ENCODE measurements at places on chromosomes 5 and 9.

- no peak for DNase-seq
Measured at GRCh38 chr5:172055996-172056395, 49.6 kb upstream of the FBXW11 start.

GRCh38 chr9:35728041-35728971 lies 3.7 kb downstream of the TLN1 start:
- no peak for DNase-seq

DNA sequence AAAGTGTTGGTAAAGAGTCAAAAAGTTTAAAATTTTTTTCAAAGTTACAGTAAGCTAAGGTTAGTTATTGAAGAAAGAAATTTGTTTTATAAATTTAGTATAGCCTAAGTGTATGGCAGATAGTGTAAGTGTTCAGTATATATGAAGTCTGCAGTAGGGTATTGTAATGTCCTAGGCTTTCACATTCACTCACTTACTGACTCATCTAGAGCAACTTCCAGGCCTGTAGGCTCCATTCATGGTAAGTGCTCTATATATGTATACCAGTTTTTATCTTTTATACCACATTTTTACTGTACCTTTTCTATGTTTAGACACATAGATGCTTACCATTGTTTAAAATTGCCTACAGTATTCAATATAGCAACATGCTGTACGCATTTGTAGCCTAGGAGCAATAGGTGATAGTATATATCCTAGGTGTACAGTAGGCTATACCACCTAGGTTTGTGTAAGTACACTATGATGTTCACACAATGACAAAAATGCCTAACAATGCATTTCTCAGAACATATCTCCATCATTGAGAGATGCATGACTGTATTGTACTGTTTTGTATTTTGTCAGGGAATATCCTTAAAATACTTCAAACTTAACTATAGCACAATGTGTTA lies 38.5 kb downstream of the CYSTM1 start:
- no peak for DNase-seq

- DNase-seq: no peak
Measured at GRCh38 chr9:14158916-14159315, 155.0 kb downstream of the NFIB start.

DNA sequence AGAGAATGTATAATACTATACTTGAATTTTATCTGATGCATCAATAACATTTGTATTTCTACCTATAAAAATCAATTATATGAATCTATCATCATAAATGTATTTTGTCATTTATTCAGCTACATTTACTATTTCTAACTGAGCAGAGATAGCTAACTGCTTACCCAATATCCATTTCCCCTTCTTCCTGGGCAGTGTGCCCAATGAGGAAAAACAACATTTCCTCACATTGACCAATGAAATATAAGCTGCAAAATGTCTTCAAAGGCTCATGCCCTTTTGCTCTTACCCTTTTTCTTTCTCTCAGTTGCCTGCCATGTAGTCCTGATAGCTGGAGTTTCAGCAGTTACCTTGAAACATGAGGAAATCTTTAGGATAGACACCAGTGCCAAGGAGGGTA lies 385.8 kb upstream of the PCSK5 start:
- DNase-seq: no peak

- no peak for DNase-seq
Measured at GRCh38 chr5:310516-310915, 11.0 kb upstream of the AHRR start.

- no peak for DNase-seq
Measured at GRCh38 chr9:22084336-22085035, 75.4 kb upstream of the CDKN2B start.

GRCh38 chr5:177983763-177984583 lies 12.1 kb downstream of the PROP1 start:
- DNase-seq: no peak

DNA sequence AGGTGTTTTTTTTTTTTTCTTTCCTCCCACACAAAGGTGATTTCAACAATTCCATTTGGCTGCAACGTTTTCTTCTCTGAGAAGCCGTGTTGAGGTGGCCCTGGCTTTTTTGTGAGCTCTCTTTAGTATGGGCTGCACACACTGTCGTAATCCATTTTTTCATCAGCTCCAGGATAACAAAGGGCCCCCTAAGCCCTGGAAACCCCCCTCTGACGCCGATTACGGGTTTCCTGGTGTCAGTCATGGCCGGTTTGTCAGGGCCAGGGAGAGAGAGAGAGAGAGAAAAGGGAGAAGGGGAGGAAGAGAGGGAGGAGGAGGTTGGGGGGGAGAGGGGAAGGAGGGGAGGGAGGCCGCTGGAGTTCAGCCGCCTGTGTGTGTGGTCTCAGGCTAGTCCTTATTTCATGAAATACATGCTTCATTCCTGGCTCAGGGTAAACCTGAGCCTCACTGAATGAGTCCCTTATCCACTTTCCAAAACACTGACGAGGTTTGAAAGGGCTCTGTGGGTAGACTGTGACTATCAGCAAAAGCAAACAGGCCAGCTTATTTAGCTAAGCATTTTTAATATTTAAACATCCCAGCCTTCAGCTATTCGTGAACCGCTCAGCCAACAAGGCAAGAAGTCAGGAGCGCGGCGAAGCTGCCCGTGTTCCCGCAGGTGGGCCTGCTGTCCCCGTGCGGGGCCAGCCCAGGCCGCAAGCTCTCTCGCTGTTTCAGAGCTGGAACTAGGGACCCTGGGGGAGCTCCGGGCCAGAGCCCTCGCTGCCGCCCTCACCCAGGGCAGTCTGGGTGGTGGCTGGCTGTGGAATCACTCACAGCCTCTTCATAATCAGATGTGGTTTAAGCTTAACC lies 172.8 kb downstream of the ERCC6L2 start:
- no peak for DNase-seq

DNA sequence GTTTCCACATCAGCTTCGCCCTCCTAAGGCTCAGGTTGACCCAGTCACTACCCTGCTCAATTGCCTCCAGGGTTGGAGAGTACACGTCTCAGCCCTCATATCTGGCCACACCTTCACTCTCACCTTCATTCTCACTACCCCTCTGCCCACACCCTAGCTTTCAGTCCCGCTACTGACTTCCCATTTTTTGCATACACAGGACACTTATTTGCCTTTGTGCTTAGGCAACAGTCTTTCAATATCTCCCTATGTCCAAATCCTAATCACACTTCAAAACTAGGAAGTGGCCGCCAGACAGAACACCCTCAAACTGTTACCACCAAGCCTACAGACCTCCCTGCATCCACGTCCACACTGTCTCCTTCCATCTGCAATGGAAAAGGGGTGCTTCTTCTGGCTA lies 10.9 kb downstream of the MCTP1 start:
- DNase-seq: no peak

GRCh38 chr5:96140084-96140483 lies 178.4 kb upstream of the ELL2 start:
- DNase-seq: no peak

DNA sequence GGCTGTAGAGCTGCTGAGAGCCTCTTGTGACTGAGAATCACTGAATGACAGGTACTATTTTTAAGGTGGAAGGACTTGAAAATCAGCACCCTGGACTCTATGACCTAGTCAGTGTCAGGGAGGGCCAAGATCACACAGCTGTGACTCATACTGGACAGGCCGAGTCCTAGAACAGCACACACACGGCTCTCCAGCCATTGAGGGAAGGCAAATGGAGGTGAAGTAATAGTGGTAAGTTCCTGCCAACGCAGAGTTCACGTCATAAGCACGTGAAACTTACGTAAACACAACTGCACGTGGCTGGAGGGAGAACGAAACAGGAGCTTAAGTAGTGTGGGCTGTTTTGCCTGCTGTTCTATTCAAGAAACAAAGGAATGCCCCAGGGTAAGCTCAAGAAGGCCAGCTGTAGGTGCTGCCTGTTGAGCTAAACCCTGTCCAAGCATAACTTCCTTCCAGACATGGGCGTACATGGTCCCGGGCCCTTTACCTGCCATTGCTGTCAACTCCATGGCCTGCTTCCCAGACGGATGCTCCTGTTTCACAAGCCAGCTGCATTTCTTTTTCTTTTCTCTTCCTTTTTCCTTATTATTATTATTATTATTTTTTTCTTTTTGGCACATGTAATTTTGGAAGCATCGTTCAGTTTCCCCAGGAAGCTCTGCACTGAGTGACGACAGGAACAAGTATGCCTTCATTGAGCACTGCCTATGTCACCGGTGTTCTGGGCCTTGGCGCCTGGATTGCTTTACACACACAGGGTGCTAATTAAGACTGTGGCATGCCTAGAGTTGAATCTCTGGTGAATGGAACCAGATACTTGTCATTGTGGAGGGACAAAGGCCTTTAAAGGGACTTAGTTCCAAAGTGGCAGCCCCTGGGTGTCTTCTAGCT lies 10.2 kb upstream of the LCP2 start:
- DNase-seq: no peak

- DNase-seq: no peak
Measured at GRCh38 chr9:127613583-127613954, 1.5 kb downstream of the STXBP1 start.

DNA sequence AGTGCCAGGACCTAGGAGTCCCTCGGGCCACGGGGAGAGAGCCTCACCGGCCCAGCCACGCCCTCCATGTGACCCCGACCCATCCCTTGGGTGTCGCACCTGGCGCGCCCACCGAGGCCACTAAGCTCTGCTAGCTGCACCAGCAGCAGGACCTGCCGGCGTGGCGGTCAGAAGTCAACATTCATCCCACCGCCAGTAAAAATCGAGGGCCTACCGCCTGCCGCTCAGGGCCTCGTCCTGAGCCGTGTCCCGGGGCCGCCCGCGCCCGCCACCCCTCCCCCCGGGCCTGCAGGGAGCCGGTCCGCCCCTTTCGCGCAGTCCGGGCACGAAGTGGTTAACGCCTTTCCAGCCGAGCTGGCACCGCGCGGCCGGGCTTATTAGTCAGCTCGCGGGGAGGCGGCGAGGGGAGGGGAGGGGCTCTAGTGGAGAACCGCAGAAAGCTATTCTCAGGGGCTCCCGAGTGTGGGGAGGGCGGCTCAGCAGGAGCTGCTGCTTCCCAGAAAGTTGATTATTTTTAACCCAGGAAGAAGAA lies 124.4 kb downstream of the C9orf50 start:
- DNase-seq: peak; percentile 77

DNA sequence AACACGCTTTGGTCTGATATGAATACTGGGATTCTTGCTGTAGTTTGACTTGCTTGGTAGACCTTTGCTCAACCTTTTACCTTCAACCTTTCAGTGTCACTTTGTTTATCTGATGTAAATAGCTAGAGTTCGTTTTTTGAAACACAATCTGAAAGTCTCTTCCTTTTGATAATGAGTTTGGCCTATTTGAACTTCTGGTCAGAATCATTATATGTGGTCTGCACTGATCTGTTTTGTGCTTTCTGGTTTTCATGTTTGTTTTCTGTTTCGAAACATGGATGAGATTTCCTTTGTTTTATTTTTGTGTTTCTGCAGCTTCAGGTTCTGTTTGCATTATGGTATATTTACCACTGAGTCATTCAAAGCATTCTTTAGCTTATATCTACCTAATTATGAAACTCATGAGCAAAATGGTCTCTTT lies 217.5 kb downstream of the GABBR2 start:
- no peak for DNase-seq

GRCh38 chr9:16515879-16516301 lies 354.6 kb downstream of the BNC2 start:
- no peak for DNase-seq

DNA sequence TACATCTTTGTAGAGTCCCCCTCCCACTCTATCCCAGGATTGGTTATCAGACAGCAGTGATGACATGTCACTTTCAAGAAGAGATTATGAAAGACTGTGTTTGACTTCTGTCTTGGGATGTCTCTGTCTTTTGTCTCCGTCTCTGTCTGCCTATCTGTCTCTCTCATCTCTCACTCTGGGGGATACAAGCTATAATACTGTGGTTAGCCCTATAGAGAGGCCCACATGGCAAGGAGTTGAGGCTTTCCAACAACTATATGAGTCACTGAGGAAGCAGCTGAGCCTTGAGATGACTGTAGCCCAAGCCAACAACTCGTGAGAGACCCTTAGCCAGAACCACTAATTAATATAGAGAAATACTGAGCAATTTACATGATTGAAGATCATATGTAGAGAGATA lies 284.8 kb downstream of the PDE4D start:
- DNase-seq: no peak

DNA sequence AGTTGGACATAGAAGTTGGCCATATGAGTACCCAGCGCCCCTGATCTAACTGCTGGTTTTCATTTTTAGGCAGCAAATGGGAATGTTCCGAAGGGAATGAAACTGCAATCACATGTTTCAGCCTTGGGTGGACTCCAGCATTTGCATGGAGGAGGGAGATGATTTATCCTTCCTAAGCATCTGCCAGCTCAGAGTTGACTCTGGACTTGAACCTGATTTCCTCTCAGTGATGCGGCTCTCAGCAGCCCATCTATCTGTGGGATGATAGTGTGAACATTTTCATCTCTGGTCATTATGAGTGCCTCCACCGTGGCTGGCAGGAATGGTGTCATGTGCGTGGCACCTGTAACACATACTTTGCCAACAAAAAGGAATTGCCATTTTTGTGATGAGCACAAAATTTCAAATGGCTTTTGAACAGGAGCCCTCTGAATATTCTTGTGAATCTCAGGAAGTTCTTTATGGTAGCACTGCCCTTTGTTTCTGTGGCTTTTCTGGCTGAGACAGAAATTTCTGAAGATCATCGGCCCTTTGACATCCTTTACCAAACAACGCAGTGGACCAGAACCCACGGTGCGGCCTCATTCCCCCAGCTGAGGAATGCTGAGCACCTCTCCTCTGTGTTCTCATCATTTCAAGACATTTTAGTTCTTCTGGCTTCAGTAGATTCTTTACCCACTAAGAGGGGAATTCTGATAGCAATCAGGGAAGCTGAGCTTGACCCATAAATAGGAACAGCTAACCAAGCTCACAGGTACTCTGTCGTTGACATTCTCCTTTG lies 28.5 kb downstream of the FUBP3 start:
- DNase-seq: no peak

GRCh38 chr9:96769989-96770388 lies 7.9 kb downstream of the ZNF510 start:
- no peak for DNase-seq

- no peak for DNase-seq
Measured at GRCh38 chr5:1505506-1506241, 18.1 kb downstream of the LPCAT1 start.

- peak; percentile 60 for DNase-seq
Measured at GRCh38 chr5:132473019-132473531, 17.5 kb downstream of the IRF1 start.

DNA sequence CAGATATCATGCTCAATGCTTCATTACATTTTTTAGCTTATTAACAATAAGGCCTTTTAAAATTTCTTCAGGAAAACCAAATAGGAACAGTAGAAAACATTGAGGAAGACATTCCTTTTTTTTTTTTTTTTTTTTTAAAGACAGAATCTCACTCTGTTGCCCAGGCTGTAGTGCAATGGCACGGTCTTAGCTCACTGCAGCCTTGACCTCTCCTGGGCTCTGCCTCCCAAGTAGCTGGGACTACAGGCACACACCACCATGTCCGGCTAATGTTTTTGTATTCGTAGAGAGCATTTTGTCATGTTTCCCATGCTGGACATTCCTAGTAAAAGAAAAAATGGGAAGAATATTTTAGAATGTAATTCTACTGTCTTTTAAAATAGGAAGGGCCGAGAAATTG lies 60.3 kb downstream of the LMNB1 start:
- DNase-seq: no peak

GRCh38 chr9:116288658-116289057 lies 135.1 kb downstream of the PAPPA start:
- no peak for DNase-seq

- no peak for DNase-seq
Measured at GRCh38 chr5:136137497-136138220, 5.0 kb downstream of the SMAD5 start.

- no peak for DNase-seq
Measured at GRCh38 chr9:111411266-111411665, 72.9 kb downstream of the ECPAS start.

Data from stimulated activated CD4-positive, alpha-beta T cell treated with anti-CD3 and anti-CD28 coated beads, Interleukin-1b, Interleukin-23, amount 100 ng/mL, for 1 hour (primary cell).